ENCODE measurements at places on chromosomes 13 and 19.

DNA sequence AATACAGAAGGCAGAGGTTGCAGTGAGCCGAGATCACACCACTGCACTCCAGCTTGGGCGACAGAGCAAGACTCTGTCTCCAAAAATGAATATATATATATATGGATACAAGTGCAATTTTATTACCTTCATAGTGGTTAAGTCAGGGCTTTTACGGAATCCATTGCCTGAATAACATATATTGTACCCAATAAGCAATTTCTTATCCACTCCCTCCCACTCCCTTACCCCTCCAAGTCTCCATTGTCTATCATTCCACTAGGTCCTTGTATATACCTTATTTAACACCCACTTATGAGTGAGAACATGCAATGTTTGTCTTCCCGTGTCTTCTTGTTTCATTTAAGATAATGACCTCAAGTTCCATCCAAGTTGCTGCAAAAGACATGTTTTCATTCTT lies 48.3 kb upstream of the AKAP11 start:
- no peak for DNase-seq

- no peak for DNase-seq
Measured at GRCh38 chr13:95245071-95245470, 56.2 kb downstream of the ABCC4 start.

- DNase-seq, result peak; percentile 45
Measured at GRCh38 chr19:1427221-1427920, 10.8 kb upstream of the RPS15 start.

- DNase-seq, result no peak
Measured at GRCh38 chr19:2944403-2944774, 382 bp downstream of the ZNF77 start.

- no peak for DNase-seq
Measured at GRCh38 chr19:55609326-55609725, 3.9 kb downstream of the ZNF865 start.

- peak; percentile 57 for DNase-seq
Measured at GRCh38 chr19:49881186-49881585, 3.7 kb downstream of the TBC1D17 start.

- DNase-seq, result peak; percentile 80
Measured at GRCh38 chr13:33676045-33676989, 141.6 kb upstream of the RFC3 start.

GRCh38 chr13:51955281-51955771 lies 55.9 kb downstream of the ATP7B start:
- no peak for DNase-seq

DNA sequence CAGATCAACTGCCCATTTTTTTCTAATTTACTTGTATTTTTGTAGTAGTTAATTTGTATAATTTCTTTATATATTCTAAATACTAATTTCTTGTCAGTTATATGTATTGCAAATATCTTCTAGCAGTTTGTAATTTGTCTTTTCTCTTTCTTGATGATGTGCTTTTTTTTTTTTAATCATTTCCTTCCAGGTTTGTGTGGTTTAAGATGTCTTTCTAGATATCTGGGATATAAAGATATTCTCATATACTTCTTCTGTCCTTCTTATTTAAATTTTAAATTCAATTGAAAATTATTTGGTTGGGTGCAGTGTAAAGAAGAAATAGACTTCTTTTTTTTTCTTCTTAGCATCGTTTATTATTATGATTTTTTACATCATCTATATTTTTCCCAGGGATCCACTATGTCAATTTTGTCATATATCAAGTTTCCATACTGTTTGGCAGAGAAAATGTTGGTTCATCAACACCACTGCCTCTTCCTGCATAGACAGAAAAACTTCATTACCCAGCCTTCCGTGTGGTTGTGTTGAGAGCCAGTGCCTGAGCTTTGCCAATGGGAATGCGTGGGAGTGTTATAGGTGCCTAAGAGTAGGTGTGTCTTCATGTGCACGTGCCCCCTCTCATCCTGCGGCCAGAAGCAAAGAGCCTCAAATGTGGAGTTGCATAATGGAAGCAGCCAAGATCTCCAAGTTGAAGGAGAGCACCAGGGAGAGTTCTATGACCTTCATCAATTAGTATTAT lies 15.8 kb downstream of the CPB2 start:
- no peak for DNase-seq

DNA sequence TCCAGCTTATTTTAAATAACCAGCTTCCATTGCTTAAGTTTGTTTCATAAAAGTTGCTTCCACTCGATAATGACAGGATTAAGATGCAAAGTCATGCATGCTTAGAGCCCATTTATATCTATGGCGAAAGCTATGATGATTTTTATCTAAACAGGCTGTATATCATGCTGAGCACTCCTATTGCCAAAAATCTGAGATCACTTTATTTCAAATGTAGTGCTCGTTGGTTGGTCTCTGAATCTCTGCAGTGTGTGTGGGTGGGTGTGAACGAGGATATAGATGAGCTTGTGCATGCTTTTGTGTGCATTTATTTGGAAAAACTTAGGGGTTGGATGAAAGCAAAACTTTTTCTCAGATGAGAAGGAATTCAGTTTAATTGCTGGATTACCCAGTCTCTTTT lies 27.0 kb upstream of the ARGLU1 start:
- no peak for DNase-seq

- DNase-seq, result no peak
Measured at GRCh38 chr13:48976576-48977285, 1.0 kb downstream of the FNDC3A start.

DNA sequence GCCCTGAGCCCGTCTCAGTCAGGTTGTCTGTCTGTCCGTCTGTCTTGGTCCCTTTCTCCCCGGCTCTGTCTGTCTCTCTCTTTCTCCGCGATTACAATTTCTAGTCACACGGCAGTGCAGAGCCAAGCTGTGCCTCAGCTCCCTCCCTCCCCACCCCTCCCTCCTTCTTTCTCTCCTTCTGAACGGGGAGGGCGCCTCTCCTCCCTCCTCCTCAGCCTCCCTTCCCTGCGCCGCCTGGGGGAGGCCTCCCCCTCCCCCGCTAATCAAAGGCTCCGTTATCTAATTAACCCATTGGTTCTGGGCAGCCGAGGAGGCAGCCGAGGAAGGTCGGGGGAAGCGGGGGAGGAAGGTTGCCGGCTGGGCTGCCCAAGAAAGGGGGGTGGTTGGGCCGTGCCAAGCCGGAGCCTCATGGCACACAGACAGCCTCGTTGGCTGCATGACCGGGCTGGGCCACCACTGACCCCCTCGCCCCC lies 16.5 kb downstream of the LRRC4B start:
- DNase-seq, result no peak

- DNase-seq, result peak; percentile 59
Measured at GRCh38 chr19:40762754-40763470, 11.9 kb downstream of the SNRPA start.

DNA sequence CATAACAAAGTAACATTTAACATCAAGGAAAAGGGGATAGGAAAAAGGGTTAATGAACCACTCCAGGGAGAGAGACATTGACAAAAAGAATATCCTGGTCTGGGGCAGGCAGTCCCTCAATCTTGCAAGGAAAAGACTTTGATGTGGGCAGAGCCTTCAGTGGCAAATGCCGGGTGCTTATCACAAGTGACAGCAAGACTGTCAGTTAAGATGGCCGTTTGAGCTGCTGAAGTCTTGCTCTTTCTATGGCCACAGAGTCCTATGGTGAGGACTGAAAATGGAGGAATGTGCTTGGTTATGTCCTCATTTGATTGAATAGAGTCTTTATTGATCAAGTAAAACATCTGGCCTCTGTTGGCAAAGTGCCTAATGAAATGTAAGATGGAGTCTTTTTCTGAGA lies 112.1 kb downstream of the B3GLCT start:
- DNase-seq, result no peak

- DNase-seq, result no peak
Measured at GRCh38 chr19:4517451-4518057, 732 bp downstream of the PLIN4 start.

DNA sequence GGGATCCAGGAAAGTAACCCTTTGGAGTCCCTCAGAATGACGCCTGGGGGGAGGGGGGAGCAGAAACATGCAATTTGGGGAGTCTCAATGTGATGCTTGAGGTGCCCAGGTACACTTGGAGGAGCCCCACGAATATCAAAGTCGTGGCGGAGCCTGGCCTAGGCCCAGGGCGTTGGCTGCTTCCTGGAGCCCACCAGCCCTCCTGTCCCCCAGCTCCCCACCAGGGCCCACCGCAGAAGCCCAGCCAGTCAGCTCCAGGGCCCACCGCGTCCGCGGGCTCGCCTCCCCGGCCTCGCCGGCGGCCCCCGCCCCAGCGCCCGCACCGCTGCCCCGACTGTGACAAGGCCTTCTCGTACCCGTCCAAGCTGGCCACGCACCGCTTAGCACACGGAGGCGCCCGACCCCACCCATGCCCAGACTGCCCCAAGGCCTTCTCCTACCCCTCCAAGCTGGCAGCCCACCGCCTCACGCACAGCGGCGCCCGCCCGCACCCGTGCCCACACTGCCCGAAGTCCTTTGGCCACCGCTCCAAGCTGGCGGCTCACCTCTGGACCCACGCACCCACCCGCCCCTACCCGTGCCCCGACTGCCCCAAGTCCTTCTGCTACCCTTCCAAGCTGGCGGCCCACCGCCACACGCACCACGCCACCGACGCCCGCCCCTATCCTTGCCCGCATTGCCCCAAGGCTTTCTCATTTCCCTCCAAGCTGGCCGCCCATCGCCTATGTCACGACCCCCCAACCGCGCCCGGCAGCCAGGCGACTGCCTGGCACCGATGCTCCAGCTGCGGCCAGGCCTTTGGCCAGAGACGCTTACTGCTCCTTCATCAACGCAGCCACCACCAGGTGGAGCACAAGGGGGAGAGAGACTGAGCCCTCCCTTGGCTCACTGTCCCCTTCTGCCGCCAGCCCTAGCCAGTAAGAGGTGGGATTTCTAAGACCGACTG lies 2.1 kb downstream of the ZNF575 start:
- peak; percentile 90 for DNase-seq

GRCh38 chr13:42354241-42355091 lies 82.5 kb downstream of the AKAP11 start:
- no peak for DNase-seq

GRCh38 chr13:110303644-110304043 lies 3.3 kb downstream of the COL4A1 start:
- no peak for DNase-seq

GRCh38 chr13:89988206-89988605 lies 1359.3 kb upstream of the MIR17HG start:
- no peak for DNase-seq

DNA sequence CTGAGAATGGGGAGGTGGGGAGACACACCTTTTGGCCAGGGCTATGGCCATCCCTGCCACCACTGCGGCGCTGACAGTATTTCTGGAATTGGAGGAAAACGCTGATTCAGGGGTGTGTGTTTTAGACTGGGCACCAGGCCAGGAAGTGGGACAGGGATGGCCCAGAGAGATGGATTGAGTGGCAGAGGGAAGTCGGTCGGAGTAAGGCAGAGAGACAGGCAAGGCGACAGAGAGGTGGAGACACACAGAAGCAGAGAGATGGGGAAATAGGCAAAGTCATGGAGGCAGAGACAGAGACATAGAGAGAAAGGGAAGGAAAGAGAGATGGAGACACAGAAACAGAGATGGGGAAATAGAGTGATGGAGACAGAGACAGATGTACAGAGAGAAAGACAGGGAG lies 4.1 kb upstream of the C19orf81 start:
- DNase-seq, result no peak

DNA sequence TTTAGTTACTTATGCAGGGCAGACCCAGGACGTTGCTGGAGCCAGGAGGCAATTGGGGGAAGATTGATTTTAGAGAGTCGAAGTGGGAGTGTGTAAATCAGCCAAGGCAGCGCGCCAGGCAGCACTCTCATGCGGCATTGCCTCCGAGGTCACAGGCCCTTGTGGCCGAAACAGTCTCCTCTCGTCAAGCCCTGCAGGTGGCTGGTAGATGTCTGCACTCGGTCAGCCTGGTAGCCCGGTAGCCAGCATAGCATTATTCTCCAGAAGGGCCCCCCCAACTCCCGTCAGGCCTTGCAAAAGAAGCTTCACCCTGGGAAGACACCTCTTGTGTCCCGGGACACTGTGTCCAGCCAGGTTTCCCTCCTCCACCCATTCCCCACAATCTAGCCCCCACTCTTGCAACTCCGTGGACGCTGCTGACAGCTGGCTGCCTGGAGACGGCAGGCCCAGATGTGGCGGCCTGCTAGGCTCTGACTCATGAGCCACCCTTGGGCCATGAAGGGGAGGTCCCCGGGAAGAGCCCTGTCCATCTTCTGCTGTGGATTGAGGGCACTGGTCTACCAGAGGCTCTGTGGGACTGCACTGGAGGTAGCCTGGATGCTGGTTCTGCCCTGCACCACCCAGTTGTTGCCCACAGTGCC lies 2.6 kb upstream of the PEPD start:
- no peak for DNase-seq

DNA sequence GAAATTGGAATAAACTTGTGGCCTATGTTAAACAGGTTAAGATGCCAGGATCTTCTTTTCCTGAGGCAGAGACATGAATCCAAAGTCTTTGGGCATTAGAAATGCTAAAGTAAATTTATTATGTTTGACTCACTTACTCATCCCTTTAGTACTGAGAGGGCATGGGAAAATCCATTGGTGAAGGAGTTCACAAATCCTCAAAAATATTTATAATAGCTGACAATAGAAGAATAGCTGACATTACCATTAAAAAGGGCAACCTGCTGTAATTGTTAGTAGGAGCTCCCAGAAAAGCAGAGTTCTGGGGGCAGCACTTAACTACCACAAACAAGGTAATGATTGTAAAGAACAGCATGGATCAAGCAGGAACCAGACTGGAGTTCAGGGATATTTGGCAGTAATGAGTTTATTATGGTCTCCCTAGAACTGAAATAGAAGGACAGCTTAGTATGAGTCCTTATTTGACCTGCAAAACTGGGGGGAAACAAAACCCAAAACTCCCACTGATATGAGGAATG lies 285.8 kb upstream of the KLHL1 start:
- DNase-seq, result no peak

- DNase-seq, result peak; percentile 55
Measured at GRCh38 chr19:1466461-1467214, 12.4 kb downstream of the C19orf25 start.

DNA sequence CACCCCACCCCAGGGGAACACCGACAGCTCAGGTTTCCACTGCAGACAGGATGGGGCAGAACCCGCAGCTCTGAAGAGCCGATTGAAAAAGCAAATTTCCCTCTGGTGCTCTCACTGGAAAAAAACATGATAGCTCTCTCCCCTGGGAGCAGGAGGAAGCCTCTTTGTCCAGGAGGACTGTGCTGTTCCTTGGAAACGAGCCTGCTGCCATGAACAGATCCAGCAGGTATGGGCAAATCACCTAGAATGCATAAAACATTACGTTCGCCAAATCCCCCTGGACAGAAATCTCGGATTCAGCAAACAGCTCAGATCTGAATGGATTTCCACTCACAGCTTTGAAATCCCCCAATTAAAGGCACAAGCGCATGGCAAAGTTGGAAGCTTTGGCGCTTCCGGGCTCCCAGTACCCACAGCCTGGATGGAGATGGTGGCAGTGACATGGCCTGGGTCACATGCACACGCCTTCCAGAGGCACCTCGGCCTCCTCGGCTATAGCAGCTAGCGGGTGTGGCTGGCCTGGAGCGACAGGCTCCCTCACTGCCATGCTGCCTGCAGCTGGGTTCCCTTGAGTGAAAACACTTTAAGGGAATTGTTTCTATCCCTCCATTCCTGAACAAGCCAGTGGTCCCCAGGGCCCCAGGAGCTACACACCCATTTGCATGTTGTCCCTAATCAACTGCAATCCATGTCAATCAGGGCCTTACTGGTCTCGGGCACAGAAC lies 59.1 kb downstream of the CEBPG start:
- peak; percentile 27 for DNase-seq

Measured in right cardiac atrium (tissue), 5 donors.